ENCODE measurements at places on chromosomes 16 and 17. TPM values are rescaled to one million over a fixed set of nuclear protein-coding genes. Genes with fewer than 3 reads are reported as not detected.

GRCh38 chr17:48244814-48245213 lies 137.2 kb downstream of the SNX11 start:
- no peak for DNase-seq
- peak overlapping the region; percentile 7 for H3K27ac ChIP-seq
- peaks cover 42% of the 10 kb centered on the region for H3K4me1 ChIP-seq
- no peaks in the 10 kb centered on the region for H3K36me3 ChIP-seq
- H3K27me3 ChIP-seq, result no peaks in the 10 kb centered on the region

DNA sequence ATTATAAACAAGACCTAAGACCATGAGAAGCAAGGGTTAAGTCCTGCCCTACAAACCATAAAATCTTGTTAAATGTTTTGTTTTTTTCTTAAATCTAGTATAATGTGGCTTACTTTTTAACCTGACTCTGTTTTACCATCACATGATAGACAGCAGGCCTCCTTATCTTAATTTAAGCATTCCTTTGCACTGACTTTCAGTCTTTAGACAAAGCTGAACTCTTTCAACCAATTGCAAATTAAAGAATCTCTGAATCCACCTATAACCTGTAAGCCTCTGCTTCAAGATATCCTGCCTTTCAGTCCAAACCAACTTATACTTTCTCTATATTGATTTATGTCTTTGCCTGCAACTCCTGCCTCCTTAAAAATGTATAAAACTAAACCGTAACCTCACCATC lies 478.5 kb downstream of the GRIN2A start:
- H3K27me3 ChIP-seq, result no peaks in the 10 kb centered on the region
- no peaks in the 10 kb centered on the region for H3K4me1 ChIP-seq
- H3K36me3 ChIP-seq, result no peaks in the 10 kb centered on the region
- H3K4me3 ChIP-seq, result no peak overlapping the region
- DNase-seq, result no peak
- H3K27ac ChIP-seq, result no peak overlapping the region

DNA sequence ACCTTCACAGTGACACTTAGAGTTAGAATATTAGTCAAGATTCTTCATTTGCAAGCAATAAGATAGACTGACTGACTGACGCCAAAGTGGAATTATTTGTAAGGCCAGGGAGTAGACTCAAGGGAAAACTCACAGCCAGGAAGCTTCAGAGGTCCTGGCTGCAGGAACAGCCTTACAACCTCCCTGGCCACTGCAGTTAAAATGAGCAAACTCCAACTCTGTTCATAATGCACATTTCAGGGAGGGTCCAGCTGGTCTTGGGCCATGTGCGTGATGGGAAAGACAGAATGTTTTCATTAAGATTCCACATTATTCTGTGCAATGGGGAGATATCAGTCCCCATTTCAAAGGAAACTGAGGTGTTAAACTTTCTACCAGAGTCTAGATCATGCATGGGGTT lies 9.9 kb downstream of the CAPNS2 start:
- no peaks in the 10 kb centered on the region for H3K36me3 ChIP-seq
- DNase-seq, result no peak

- H3K4me3 ChIP-seq, result no peak overlapping the region
- H3K27ac ChIP-seq, result peak overlapping the region; percentile 70
- DNase-seq, result no peak
- no peaks in the 10 kb centered on the region for H3K27me3 ChIP-seq
These were observed 12.5 kb downstream of the SLC16A3 start for GRCh38 chr17:82241183-82241925.

- peak overlapping the region; percentile 96 for H3K27ac ChIP-seq
- DNase-seq, result no peak
- H3K27me3 ChIP-seq, result no peaks in the 10 kb centered on the region
These were observed 9.9 kb upstream of the TSPOAP1 start for GRCh38 chr17:58338454-58338840.

DNA sequence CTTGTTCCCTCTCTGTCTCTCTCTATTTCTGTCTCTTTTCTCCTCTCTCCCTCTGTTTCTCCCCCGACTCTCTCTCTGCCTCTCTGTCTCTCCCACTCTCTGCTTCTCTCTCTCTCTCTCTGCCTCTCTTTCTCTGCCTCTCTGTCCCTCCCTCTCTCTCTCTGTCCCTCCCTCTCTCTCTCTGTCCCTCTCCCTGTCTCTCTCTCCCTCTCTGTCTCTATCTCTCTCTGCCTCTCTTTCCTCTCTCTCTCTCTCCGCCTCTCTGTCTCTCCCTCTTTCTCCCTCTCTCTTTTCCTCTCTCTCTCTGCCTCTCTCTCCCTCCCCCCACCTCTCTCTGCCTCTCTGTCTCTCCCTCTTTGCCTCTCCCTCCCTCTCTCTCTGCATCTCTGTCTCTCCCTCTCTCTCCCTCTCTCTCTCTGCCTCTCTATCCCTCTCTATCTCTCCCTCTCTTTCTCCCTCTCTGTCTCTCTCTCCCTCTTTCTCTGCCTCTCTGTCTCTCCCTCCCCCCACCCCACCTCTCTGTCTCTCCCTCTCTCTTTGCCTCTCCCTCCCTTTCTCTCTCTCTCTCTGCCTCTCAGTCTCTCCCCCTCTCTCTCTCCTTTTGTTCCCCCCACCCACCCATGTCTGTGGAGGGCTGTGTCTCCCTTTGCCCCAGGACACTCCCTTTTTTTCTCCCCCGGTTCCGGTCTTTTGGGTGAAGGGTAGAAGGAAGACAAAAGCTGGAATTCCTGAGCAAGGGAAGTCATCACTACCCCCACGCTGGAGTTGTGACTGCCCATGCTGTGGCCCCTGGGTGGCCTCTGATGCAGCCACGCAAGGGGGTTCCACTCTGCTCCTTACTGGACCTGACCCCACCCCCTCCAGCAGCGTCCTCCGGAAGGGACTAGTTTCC lies 27.1 kb upstream of the MGAT5B start:
- H3K36me3 ChIP-seq, result no peaks in the 10 kb centered on the region
- no peak overlapping the region for H3K27ac ChIP-seq
- H3K27me3 ChIP-seq, result peaks cover 23% of the 10 kb centered on the region
- peaks cover 10% of the 10 kb centered on the region for H3K4me1 ChIP-seq

DNA sequence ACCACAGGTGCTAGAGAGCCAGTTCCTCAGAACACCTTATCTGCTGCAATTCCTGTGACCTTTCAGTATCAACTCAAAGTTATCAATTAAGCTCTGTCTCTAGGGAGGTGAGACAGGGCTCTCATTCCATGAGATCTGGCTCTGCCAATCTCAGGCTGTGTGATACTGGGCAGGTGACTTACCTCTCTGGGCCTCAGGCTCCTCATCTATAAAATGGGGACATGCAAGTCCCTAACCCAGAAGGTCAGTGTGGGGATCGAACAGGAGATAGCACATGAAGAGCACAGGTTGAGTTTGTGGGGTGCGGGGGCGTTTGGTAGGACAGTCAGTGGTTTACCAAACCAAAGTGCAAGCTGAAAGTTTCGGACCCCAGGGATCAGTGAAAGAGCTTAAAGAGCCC lies 319.3 kb upstream of the CCL2 start:
- no peaks in the 10 kb centered on the region for H3K36me3 ChIP-seq
- no peaks in the 10 kb centered on the region for H3K27me3 ChIP-seq
- no peak overlapping the region for H3K4me3 ChIP-seq
- no peaks in the 10 kb centered on the region for H3K4me1 ChIP-seq

ABCA9 gene
- not detected for polyA plus RNA-seq

FOXN1 gene
- polyA plus RNA-seq, result not detected

SCARF1 gene
- polyA plus RNA-seq, result 0.39 TPM

KRT33A gene
- not detected for polyA plus RNA-seq
